ENCODE measurements at places on chromosomes 3 and 15. TPM values are rescaled to one million over a fixed set of nuclear protein-coding genes. Genes with fewer than 3 reads are reported as not detected.
A peak's percentile ranks its signal among the peaks of the same experiment; 100 is the strongest.

GRCh38 chr3:165897137-165897536 lies 59.9 kb upstream of the BCHE start:
- H3K4me3 ChIP-seq = no peak overlapping the region
- DNase-seq = no peak
- H3K27me3 ChIP-seq = no peaks in the 10 kb centered on the region
- H3K36me3 ChIP-seq = no peaks in the 10 kb centered on the region
- no peak overlapping the region for H3K27ac ChIP-seq

DNA sequence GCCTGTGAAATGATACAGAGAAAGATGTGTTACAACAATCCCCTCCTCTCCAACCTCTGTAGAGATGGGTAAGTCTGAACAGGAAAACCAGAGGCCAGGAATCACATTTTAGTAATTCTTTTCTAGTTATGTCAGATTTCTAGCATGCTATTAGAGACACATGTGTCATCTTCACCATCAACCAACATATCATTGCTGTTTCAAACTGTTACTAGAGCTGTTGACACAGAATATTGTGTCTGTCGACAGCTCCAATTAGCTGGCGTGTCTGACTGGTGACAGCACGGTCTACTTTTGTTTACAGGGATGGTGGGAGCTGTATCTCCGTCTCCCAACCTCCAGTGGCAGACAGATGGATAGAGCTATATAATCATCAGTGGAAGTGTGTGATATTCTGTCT lies 393.2 kb downstream of the SOX2 start:
- H3K4me3 ChIP-seq = no peak overlapping the region
- H3K36me3 ChIP-seq = no peaks in the 10 kb centered on the region
- no peaks in the 10 kb centered on the region for H3K4me1 ChIP-seq

- DNase-seq = no peak
- no peak overlapping the region for H3K4me3 ChIP-seq
- peaks cover 13% of the 10 kb centered on the region for H3K4me1 ChIP-seq
- peak overlapping the region; percentile 6 for H3K27ac ChIP-seq
- H3K27me3 ChIP-seq = peaks cover 54% of the 10 kb centered on the region
These were observed 1.5 kb upstream of the SLC12A8 start for GRCh38 chr3:125213946-125214542.

CSTA gene
- not detected for total RNA-seq

KLHL40 gene
- total RNA-seq = not detected

TP63 gene
- total RNA-seq = 0.35 TPM

GRCh38 chr3:17032407-17033034 lies 147.8 kb downstream of the PLCL2 start:
- no peaks in the 10 kb centered on the region for H3K27me3 ChIP-seq
- no peak for DNase-seq
- H3K4me3 ChIP-seq = no peak overlapping the region
- H3K27ac ChIP-seq = no peak overlapping the region
- H3K36me3 ChIP-seq = peaks cover 28% of the 10 kb centered on the region

GRCh38 chr3:179528772-179529171 lies 34.0 kb upstream of the ACTL6A start:
- no peak overlapping the region for H3K4me3 ChIP-seq
- no peak for DNase-seq
- no peak overlapping the region for H3K27ac ChIP-seq
- H3K4me1 ChIP-seq = no peaks in the 10 kb centered on the region
- no peaks in the 10 kb centered on the region for H3K36me3 ChIP-seq

ATP6V1A gene
- 41.7 TPM for total RNA-seq

LSG1 gene
- 42.5 TPM for total RNA-seq

DNA sequence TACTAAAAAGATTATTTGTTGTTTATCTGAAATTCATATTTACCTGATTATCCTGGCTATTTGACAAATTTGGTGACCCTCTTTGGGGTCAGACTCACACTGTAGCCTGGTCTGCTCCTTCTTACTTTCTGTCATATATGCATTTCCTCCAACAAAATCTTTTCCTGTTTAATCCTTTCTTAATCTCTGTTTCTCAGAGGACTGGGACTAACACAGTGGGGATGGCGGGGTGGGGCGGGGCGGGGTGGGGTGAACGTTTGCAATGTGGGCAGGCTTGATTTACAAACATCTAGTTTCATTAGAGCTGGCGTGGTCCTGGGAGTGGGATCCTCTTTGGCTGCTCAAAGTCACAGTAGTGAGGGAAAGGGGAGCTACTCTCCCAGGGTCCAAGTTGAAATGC lies 35.3 kb upstream of the CDCP1 start:
- no peaks in the 10 kb centered on the region for H3K36me3 ChIP-seq
- peaks cover 14% of the 10 kb centered on the region for H3K27me3 ChIP-seq
- peaks cover 12% of the 10 kb centered on the region for H3K4me1 ChIP-seq
- no peak overlapping the region for H3K27ac ChIP-seq
- no peak for DNase-seq

GRCh38 chr3:114363554-114364202 lies 69.8 kb downstream of the TIGIT start:
- H3K4me3 ChIP-seq = no peak overlapping the region
- no peak overlapping the region for H3K27ac ChIP-seq
- no peaks in the 10 kb centered on the region for H3K36me3 ChIP-seq
- no peaks in the 10 kb centered on the region for H3K27me3 ChIP-seq

PLCB2 gene
- 195 TPM for total RNA-seq

DNA sequence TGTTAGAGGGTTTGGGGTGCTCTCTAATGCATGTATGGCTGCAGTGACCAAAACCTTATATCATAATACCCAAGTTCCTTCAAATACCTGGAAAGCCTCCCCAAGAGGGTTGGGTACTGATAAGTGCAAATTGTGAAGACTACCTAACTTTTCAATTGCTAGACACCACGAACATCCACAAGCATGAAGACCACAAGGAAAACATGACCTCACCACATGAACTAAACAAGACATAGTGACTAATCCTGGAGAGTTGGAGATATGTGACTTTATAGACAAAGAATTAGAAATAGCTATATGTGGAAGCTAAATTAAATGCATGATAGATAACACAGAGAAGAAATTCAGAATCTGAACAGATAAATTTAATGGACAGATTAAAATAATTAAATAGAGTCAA lies 23.9 kb upstream of the AADACL2 start:
- H3K27me3 ChIP-seq = no peaks in the 10 kb centered on the region
- H3K27ac ChIP-seq = no peak overlapping the region
- H3K4me3 ChIP-seq = no peak overlapping the region
- no peaks in the 10 kb centered on the region for H3K4me1 ChIP-seq

DNA sequence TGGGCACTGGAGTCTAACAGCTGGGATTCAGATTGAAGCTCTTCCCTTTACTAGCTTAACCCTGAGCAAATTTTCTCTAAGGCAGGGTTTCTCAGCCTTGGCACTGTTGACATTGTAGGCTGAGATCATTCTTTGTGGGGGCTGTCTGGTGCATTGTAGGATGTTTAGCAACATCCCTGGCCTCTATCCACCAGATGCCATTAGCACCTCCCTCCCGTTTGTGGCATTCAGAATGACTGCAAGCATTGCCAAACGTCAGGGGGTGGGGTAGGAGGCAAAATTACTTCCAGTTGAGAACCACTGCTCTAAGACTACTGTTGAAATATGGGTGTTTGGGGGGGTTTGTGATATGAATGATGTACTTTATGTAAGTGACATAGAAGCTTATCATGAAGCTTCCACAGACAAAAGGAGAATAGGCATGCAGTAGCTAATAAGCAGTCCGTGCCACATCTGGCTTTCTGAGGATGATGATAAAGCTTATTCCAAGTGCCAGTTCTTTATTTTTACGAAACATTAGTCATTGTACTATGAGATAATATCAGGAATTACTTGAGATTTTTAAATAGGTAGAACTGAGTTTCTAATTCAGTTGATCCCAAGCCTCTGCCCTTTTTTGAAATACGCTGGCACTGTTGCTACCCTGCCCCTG lies 39.3 kb downstream of the NKIRAS1 start:
- no peak for DNase-seq
- no peak overlapping the region for H3K4me3 ChIP-seq
- H3K4me1 ChIP-seq = peaks cover 11% of the 10 kb centered on the region
- no peaks in the 10 kb centered on the region for H3K27me3 ChIP-seq
- H3K36me3 ChIP-seq = peaks cover 10% of the 10 kb centered on the region

GRCh38 chr3:155076888-155077287 lies 3.2 kb upstream of the MME start:
- DNase-seq = no peak
- H3K4me3 ChIP-seq = no peak overlapping the region
- H3K4me1 ChIP-seq = peaks cover 10% of the 10 kb centered on the region

DNA sequence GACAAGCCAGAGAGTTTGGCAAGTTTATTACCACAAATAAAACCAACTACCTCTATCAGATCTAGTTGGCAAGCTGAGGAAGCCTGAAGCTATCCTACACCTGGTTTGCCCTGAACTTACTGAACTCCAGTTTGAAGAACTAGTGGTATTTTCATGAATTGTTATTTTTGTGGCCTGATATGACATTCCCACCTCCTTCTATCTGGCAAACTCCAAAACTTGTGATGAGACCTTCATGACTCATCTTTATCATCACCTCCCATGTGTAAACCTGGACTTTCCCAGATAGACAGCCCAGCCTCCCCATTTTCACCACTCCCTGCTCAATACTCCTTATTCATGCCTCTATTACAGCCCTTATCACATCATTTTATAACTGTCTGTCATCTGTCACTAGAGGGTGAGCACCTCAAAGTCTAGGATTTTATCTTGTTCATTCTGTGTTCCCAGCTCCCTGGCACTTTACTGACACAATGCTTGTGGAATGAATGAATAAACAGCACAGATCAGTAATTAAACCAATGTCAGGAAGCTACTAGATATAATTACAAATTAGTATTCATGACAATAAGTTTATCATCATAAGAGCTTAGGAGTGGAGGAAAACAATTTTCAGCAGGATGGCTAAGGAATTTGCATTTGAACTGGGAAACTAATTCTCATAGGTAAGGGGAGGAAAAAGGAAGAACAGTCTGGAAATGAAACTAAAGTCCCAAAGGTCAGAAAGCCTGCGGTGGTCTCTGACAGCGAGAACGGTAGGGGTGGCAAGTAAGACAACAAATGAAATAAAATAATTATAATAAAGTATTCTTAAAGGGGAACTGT lies 13.2 kb upstream of the TRANK1 start:
- H3K36me3 ChIP-seq = no peaks in the 10 kb centered on the region
- no peaks in the 10 kb centered on the region for H3K27me3 ChIP-seq
- H3K27ac ChIP-seq = no peak overlapping the region
- DNase-seq = no peak

BTLA gene
- total RNA-seq = 43.1 TPM

DNA sequence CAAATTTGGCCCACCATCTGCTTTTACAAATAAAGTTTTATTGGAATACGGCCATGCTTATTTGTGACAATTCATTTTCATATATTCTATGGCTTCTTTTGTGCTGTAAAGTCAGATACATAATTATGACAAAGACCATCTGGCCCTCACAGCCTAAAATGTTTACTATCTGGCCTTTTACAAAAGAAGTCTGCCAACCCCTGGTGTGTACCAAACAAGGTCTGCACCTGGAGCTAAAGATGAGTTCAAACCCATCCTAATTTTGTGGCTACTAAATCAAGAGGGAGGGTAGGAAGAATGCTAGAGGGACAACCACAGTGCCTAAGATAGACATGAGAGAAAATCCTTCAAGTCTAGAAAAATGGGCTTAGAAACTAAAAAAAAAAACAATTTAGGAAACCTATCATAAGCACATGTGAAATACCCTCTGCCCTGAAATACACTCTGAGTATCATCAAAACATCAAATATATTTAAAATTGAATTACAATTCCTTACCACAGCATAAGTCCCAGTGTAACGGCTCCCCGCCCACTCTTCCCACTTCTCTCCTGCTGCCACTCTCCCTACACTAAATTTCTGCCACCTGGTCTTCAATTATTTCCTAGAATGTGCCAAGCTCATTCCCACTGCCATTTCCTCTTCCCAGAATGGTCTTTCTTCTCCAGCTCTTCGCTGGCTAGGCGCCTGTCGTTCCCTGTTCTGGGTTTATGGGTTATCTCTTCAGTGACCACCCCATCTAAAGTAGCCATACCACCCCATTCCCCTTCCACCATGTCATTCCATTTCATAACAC lies 950.7 kb upstream of the CFAP20DC start:
- peaks cover 58% of the 10 kb centered on the region for H3K4me1 ChIP-seq
- H3K4me3 ChIP-seq = no peak overlapping the region
- H3K27ac ChIP-seq = no peak overlapping the region
- DNase-seq = no peak
- peaks cover 72% of the 10 kb centered on the region for H3K36me3 ChIP-seq

GRCh38 chr3:13493867-13494441 lies 13.8 kb downstream of the HDAC11 start:
- no peak overlapping the region for H3K4me3 ChIP-seq
- peaks cover 7% of the 10 kb centered on the region for H3K4me1 ChIP-seq
- no peak overlapping the region for H3K27ac ChIP-seq
- H3K27me3 ChIP-seq = no peaks in the 10 kb centered on the region
- no peak for DNase-seq

SEMA3B gene
- 0.37 TPM for total RNA-seq

DNA sequence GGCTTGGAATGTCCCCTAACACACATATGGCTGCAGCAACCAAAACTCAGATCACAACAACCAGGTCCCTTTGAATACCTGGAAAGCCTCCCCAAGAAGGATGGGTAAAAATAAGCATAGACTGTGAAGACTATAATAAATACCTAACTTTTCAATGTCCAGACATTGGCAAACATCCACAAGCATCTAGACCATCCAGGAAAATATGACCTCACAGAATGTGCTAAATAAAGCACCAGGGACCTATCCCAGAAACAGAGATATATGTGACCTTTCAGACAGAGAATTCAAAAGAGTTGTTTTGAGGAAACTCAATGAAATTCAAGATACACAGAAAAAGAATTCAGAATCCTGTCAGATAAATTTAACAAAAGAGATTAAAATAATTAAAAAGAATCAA lies 109.2 kb downstream of the NEDD4 start:
- no peak for DNase-seq
- H3K27me3 ChIP-seq = peaks cover 3% of the 10 kb centered on the region
- no peaks in the 10 kb centered on the region for H3K4me1 ChIP-seq

DNA sequence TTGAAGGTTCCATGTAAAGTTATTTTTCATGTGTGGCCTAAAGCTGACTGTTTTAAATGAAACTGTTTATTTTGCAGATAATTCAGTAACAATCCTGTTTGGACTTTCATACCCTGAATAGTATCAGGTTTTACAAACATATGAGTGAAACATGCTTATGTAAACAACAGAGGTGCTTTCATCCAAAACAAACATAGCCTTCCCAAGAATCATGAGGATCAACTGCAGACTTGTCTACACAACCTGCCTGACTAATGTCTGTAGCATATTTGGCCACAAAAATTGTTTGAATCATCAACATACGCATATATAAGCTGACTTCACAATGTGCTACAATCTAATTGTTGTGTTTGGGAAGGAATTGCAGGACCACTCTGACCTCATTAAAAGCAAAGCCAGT lies 190.4 kb downstream of the DIPK2A start:
- H3K36me3 ChIP-seq = no peaks in the 10 kb centered on the region
- no peaks in the 10 kb centered on the region for H3K4me1 ChIP-seq
- H3K27ac ChIP-seq = no peak overlapping the region

- H3K27ac ChIP-seq = no peak overlapping the region
- H3K4me3 ChIP-seq = no peak overlapping the region
- H3K4me1 ChIP-seq = no peaks in the 10 kb centered on the region
- no peak for DNase-seq
- H3K27me3 ChIP-seq = no peaks in the 10 kb centered on the region
- no peaks in the 10 kb centered on the region for H3K36me3 ChIP-seq
These were observed 126.8 kb downstream of the DLG1 start for GRCh38 chr3:197171481-197172067.
